ENCODE measurements at places on chromosomes 12 and 14.

DNA sequence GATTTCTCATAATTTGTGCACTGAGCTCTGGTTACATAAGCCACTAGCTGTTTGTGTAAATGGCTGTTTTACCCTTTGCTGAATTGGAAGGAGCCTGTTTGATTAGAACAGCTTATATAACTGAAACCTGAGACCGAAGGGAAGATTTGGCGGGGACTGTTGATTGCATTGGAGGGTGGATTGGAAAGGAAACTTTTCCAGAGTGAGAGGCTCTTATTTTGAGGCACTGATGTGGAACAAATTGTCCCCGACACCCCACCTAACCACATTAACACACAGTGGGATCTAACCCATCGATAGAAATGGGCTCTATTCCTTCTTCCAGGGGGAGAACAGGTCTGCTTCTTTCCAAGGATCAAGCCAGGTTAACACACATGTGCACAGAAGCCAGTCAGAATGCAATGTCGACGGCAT lies 51.7 kb downstream of the TMEM30B start:
- DNase-seq = no peak

DNA sequence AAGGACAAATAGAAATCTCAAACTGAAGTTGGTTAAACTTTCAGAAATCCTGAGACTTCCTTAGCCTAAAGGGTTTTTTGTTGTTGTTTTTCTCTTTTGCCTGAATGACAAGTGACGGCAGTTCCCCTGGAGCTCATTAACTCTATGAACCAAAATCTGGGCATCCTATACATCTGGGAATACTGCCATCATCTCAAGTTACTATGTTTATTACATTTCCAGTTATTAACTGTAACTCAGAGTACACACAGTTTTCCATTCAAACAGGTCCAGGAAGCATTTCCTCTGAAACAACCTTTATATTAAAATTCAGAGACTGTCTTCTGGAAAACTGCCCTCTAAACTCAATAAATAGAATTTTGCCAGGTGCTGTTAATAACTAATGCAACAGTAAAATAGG lies 55.6 kb upstream of the CDKL1 start:
- no peak for DNase-seq

- DNase-seq = no peak
Measured at GRCh38 chr12:77995436-77996167, 164.9 kb downstream of the NAV3 start.

- no peak for DNase-seq
Measured at GRCh38 chr12:45166056-45166455, 49.8 kb upstream of the ANO6 start.

- DNase-seq = no peak
Measured at GRCh38 chr12:107759410-107759809, 1.5 kb downstream of the PRDM4 start.

GRCh38 chr12:98121963-98122362 lies 393.4 kb upstream of the TMPO start:
- DNase-seq = no peak

DNA sequence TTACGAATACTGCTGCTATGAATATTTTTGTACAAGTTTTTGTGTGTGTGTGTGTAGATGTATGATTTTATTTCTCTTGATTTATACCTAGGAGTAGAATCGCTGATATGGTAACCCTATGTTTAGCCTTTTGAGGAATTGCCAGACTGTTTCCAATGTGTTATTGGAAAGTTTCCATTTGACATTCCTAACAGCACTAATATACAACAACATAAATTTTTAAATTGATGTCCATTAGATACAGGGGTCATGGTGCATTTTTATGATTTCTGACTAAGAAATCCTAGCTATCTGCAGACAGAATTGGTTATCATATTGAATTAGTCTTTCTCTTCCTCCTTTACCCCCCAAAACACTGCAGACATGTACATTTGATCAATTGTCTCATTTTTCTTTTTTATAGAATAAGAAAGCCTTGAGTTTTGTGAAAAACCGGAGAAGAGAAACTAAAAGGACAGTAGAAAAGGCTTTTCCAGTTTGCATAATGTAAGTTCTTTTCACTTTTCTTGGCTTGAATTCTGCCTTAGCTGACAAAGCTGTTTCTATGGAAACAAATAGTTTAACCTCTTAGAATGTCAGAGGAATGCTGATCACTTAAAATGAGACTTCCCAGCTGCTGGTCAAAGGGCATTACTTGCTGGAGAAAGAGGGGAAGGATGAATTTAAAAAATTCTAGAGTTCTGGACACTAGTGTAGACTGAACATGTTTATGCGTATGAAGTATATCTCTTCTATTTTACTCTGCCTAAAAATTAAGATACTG lies 28.2 kb downstream of the PALS1 start:
- no peak for DNase-seq

DNA sequence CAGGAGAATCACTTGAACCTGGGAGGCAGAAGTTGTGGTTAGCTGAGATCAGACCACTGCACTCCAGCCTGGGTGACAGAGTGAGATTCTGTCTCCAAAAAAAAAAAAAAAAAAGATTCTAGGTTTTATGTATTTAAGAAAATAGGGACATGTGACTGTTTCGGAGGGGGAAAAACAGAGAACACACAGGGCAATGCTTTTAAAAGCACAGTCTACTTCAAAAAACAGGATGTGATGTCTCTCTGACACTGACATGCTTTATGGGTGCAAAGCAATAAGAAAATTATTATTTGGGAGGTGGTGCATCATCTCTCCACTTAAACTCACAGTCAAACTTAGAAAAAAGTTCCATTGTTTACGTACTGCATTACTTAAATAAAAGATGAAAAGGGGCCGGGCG lies 28.7 kb downstream of the CLIP1 start:
- no peak for DNase-seq

- no peak for DNase-seq
Measured at GRCh38 chr12:69608114-69608513, 2.6 kb downstream of the LRRC10 start.

GRCh38 chr12:63845726-63846125 lies 1.2 kb downstream of the SRGAP1 start:
- DNase-seq = no peak

GRCh38 chr12:52517888-52518287 lies 2.3 kb downstream of the KRT5 start:
- DNase-seq = no peak

GRCh38 chr14:104014764-104015163 lies 70.7 kb upstream of the ASPG start:
- DNase-seq = no peak

DNA sequence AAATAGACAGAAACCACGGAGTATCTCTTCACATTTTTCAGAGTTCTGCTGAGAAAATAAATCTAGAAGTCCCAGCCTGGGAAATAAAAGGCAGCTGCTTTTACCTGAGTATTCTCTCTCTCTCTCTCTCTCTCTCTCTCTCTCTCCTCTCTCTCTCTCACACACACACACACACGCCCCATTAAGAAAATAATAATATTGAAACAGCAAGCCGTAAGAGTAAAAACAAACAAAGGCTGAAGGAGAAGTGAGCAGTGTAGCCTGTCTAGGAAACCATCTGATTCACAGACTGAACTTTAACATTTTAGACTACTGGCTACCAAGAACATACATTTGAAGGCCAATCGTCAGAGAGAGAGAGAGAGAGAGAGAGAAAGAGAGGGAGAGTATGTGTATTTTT lies 8.4 kb downstream of the PTHLH start:
- no peak for DNase-seq

- no peak for DNase-seq
Measured at GRCh38 chr14:92597906-92598905, 84.6 kb downstream of the RIN3 start.

- no peak for DNase-seq
Measured at GRCh38 chr14:72237722-72238666, 305.8 kb downstream of the RGS6 start.

DNA sequence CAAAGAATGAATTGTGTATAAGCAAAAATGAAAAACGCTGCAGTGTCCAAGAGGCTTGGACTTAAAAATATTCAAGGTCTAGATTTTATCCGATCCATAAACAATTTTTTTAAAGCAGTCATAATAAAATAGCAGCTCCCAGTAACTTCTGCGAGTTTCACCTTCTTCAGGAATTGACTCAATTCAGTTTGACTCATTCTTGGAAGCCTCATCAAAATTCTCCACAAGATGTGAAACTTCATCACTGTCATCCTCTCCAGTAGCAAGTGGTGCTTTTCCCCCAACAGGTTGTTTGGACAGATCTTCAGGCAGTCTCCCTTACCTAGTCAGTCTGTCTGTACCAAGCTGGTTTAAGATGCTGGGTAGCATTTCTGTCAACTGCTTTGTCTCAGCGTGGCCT lies 93.5 kb upstream of the FOXG1 start:
- DNase-seq = no peak

DNA sequence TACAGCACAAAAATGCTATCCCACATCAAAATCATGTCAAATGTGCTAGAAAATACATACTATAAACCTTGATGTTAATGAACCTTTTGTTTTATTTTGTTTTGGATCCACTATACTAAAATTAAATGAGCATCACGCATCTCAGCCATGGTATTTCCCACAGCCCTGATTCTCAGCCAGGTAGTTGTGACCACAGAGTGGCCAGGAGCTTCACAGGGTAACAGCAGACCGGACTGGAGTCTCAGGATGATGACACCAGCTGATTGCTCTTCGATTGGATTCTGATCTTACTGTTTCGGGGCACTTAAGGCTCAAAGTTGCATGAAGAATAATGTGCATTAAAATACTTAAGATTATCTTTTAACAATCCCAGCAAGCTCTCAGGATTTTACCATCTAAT lies 134.8 kb downstream of the FOXN3 start:
- no peak for DNase-seq

DNA sequence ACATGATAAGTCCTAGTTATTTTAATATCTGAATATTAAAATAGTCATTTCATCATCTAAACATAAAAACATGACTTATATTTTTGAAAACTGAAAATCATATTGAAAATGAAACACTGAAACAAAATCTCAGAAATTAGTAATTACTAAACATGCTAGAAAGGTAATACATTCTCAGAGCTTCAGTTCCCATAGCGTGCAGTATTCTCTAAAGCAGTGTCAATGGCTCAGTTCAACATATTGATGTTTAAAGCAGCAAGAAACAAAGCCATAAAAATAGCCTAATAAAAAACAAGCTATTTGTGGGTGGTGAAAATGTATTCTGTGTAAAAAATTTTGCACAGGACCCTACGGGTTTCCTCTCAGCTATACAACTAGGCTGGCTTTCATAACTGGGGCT lies 1337.4 kb downstream of the FSCB start:
- DNase-seq = no peak

DNA sequence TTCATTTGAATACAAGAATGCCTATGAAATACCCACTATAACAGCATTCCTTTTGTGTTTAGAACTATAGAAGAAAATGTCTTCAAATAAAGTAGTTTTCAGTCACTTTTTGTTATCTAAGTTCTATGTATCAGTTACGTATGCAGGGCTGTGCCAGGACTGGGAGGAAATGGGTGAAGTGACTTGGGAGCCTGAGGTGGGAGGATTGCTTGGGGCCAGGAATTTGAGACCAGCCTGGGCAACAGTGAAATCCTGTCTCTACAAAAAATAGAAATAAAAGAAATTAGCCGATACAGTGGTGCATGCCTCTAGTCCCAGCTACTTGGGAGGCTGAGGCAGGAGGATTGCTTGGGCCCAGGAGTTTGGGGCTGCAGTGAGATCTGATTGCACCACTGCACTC lies 22.9 kb upstream of the MANSC4 start:
- no peak for DNase-seq

DNA sequence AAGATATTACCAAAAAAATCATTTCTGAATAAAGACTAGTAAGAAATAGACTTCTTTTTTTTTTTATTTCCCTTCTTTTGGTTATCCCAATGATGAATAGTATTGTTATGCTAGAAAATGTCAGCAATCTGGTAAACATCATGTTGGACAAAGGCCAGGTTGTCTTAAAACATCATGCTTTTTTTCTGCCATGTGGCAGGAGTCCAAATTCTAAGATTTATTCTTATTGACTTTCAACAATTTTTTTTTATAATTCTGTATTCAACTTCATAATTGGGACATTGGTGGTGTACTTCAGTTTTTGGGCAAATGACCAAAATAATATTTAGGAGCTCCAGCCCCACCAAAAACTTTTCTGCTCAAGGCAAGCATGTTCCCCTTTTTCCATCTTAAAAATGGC lies 10.5 kb downstream of the DCN start:
- no peak for DNase-seq

DNA sequence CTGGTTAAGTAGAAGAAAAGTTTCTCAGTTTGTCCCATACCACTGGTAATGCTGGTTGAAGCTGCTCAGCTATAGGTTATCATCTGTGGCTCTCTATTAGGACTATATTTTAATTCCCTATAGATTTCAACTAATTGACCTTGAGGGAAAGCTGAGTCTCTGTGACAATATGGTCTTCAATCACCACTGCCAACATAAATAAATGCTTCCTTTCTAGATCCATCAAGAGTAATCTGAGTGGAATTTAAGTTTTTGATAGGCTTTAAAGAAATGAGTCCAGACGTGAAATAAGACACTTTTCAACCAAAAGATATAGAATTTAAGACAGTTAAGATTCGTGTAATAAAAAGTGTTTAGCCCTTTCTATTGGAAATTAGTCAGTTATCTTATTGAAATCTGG lies 63.5 kb upstream of the MYF6 start:
- DNase-seq = no peak

GRCh38 chr12:32398181-32398580 lies 1.2 kb upstream of the FGD4 start:
- no peak for DNase-seq

- DNase-seq = no peak
Measured at GRCh38 chr12:2647186-2647585, 147.6 kb upstream of the FKBP4 start.

DNA sequence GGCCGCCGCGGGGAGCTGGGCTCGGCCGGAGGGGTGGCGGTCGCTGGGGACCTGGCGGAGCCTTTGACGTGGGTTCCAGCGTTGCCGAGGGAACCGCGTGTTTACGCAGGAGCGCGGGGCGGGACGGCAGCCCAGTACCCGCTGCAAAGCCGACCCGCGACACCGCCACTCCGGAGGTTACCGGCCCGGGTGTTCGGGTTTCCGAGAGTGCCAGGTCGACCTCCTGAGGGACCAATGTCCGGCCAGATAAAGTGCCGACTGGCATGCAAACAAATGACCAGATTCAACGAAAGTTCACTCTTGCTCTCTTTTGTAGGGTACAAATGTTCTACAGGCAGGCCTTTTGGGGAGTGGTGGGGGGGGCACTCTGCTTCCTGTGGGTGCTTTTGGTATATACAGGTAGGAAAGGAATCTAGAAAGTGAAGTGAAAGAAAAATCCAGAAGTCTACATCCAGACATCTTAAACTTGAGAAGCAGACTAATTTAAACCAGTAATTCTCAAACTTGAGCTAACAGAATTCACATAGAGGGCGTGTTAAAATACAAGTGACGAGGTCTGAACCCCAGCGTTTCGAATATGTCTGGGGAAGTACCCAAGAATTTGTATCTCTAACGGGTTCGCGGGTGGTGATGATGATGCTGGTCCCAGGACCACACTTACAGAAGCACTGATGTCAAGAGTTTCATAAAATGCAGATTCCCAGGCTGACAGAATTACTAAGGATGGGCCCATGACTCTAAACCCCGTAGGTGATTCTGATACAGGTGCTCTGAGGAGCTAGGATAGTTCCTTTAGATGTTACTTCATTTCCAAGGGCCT lies at the start of gene GPR135:
GPR135 (minus strand) TSS at position 65 of the 820 bp plus-strand sequence. CDS start 154 bp downstream, outside the sequence.
- DNase-seq = peak; percentile 75
